Inflammatory macrophage treated with lipopolysaccharide for 1 hour (primary cell): ENCODE measurements at places on chromosomes 13 and 19.

GRCh38 chr19:49430172-49430677, 5.0 kb downstream of the GFY start:
- DNase-seq: no peak

- DNase-seq: peak; percentile 63
These were observed 5.0 kb upstream of the LENG1 start for GRCh38 chr19:54164369-54165068.

GRCh38 chr19:5718037-5718578, 1.8 kb downstream of the LONP1 start:
- peak; percentile 51 for DNase-seq

DNA sequence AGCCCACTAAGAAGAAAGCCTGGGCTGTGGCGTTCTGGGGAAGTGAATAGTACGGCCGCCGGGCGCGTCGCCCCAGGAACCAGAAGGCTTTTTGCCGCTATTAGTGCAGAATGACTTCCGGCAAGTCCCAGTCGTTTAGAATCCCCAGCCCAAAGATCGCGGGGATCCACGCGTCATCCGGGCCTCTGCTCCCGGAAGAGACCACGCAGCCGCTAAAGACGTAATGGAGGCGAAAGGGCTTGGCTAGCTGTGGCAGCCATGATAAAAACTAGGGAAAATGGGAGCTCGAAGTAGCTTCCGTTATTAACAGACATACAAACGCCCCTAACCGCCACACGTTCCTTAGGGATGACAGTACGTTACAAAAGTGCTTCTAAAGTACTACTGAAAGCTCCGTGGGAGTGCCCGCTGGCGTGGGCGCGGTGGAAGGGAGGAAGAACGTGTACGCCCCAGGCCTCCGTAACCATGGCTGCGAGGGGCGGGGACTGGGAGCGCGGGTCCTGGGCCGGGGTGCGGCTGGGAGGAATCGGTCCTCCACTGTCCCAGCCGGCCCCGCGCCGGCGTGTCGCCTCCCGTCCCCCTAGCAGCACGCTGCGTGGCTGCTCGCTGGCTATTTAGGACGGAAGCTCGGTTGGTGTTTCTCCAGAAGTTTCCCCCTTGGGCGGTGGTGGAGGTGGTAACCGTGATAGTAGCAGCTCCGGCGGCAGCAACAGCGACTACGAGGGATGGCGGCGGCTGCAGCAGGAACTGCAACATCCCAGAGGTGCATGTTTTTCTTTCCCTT, at the start of gene SUGT1:
SUGT1 (plus strand) TSS at position 641 of the 784 bp plus-strand sequence; CDS start at position 726, 85 bp downstream.
- peak; percentile 97 for DNase-seq

GRCh38 chr13:50197705-50198104, 182.5 kb downstream of the KCNRG start:
- no peak for DNase-seq

GRCh38 chr13:21219036-21219381, 42.6 kb downstream of the MRPL57 start:
- DNase-seq: no peak

DNA sequence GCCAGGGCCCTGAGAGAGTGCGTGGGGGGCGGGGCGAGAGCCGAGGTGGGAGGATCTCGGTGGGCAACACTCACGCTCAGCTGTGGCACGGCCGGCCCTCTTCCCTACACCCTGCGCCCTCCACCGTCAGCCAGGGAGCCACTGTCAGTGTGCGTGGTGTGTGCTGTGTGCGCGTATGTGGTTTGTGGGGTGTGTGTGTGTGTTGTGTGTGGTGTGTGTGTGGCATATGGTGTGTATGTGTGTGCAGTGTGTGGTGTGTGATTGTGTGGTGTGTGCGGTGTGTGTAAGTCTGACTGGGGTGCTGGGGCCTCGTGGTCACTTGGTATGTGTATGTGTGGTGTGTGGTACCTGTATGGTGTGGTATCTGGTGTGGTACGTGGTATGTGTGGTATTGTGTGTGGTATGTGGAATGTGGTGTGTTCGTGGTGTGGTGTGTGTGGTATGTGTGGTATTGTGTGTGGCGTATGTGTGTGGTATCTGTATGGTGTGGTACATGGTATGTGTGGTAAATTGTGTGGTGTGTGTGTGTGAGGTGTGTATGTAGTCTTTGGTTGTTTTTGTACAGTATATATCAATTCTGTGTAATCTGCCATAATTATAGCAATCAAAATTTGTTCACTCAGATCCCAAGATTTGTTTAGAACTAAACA, 5.1 kb downstream of the GRK1 start:
- DNase-seq: no peak

DNA sequence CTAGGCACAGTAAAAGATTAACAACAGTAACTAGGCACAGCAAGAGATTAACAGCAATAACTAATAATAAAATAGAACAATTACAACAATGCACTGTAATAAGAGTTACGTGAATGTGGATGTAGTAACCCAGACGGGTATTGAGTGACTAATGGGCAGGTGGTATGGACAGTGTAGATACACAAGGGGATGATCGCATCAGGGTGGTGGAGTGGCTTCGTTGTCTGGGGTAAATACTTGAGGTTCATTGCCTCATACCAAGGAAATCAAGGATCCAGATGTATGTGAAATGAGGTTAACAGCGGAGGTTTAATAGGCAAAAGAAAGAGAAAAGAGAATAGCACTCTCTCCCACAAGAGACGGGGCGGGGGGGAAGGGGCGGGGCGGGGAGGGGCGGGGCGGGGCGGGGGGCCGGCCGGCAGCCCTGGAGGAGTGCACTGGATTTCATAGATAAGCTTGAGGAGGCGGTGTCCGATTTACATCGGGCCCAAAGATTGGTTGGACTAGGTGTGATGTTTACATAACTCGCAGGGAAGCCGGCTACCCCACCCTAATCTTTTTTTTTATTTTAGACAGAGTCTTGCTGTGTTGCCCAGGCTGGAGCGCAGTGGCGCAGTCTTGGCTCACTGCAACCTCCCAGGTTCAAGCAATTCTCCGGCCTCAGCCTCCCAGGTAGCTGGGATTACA, 106.3 kb downstream of the KCTD15 start:
- no peak for DNase-seq

DNA sequence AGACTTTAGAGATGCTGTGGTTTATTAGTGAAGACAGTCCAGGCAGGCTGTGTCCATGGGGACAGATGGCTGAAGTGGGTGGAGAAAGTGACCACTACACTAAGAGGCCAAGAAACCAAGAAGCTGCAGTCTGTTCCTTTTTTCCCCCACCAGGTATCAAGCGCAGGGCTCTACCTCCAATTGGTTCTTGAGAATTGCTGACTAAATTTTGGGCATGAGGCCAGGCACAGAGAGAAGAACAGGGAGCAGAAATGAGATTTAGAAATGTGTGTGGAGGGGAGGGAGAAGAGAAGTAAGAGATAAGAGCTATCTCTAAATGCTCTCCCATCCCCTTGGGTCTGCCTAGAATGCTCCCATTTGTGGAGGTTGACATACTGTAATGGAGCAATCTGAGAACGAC, 12.3 kb upstream of the CYSLTR2 start:
- no peak for DNase-seq

DNA sequence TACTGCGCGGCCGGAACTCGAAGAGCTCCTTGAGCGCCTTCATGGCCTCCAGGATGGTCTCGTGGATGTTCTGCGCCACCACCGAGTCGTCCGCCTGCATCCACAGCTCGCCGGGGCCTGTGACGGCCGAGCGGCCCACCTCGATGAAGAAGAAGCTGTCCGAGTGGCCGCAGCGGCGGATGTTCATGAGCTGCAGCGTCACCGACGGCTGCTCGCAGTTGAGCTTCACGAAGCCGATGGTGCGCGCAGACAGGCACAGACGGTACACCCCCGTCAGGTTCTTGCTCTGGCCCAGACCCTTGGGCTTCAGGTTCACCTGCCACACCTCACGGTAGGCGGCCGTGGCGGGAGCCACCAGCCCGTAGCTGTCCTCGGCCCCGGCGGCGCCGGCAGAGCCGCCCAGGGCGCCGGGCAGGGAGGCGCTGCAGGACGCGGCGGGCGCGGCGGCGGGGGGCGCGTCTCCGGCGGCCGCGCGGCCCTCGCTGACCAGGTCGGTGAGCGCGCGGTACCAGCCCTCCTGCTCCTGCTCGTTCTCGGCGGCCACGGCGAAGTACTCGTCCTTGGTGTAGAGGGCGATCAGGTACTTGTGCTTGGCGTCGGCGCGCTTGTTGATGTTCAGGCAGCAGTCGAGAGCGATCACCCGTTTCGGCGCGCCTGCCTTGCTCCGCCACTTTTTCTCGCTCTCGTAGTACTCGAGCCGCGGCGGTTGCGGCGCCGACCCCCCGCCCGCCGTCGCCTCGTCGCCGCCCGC, 1.1 kb downstream of the IRS2 start:
- peak; percentile 27 for DNase-seq

- DNase-seq: peak; percentile 36
These were observed 2.5 kb downstream of the ZNF552 start for GRCh38 chr19:57812226-57812625.
